ENCODE measurements at places on chromosomes 12 and 14.

DNA sequence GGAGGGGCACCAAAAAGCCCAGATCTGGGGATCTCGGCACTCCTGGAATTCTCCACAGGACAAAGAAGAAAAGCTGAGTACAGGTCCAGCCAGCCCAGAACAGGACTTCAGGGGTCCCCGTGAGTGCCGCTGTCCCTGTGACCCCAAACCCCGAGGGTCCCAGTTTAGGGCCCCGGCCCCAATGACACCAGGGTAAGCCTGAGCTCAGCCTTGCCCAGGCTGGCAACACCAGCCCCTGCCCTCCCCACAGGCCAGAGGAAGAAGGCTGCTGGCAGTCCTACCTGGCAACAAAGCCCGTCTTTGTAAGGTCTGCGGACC, 1.8 kb downstream of the CDK2AP1 start:
- no peak for DNase-seq

- no peak for DNase-seq
These were observed 45.5 kb downstream of the DERA start for GRCh38 chr12:15956413-15957185.

- DNase-seq, result no peak
These were observed 84.5 kb upstream of the AMN1 start for GRCh38 chr12:31813305-31813704.

- DNase-seq, result no peak
These were observed 54.2 kb downstream of the C12orf42 start for GRCh38 chr12:103441437-103442181.

DNA sequence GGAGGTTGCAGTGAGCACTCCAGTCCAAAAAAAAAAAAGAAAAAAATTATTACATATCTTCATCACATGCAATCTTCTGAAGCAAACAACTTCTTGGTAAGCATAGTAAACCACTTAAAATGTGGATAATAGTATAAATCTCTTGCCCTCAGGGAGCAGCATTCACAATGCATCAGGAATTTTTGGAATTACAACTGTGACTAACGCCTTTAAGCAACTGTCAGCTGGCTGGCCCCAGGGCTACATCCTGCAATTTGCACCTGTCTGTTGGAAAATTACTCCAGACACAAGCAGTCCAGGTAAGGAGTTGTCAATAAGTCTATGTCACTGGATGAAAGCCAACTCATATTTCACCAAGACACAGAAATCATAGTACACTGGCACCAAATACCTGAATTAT, 5.5 kb upstream of the SLC7A7 start:
- no peak for DNase-seq

DNA sequence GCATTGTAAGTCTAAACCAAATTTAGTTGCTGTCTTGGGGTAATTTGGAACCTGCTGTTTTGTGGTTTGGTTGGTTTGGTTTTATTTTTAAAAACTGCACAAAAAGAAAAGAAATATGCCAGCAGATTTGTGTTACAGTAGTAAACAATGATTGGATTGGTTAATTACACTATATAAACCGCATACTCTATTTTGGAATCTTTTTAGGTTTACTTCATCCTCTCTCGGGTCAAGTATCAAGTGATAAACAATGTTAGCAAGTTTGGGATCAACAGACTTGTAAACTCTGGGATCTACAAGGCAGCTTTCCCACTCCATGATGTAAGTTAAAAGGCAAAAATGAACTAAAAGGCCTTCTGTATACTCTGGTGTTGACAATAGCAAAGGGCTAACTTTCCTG, 132.4 kb downstream of the ANO6 start:
- no peak for DNase-seq

- DNase-seq, result no peak
These were observed 27.1 kb upstream of the PCNX4 start for GRCh38 chr14:60064491-60065072.

DNA sequence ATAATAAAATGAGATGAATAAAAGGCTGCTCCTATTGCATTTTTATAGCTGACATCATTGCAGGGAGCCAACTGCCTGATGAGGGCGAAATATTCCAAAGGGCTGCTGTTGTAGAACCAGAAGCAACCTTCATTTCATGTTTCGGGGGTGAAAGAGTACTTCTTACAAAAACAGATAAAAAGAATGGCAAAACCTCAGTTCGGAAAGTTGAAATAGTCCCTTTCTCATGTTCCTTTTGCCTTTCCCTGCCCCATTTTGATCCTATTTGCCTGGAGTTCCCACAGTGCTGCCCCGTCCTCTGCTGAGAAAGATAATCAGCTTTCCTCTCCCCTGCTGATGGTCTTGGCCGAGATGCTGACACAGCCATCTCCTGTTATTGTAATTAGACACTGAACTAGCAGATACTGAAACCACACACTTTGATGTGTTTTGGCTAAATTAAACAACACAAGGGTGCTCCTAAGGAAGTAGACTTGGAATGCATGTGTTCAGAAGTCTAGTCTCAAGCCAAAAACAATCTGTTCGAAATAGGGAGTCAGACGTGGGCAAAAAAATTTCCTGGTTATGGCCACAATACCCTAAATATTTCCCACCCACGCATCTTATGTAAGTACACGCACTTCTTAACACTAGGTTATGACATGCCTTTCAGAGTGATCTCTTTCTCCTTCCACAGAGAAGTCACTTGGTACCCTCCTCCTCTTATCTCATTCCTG, 117.2 kb downstream of the PPM1H start:
- no peak for DNase-seq

GRCh38 chr14:88422919-88423650, 37.6 kb downstream of the SPATA7 start:
- DNase-seq, result no peak

- no peak for DNase-seq
These were observed 1013.6 kb downstream of the FLRT2 start for GRCh38 chr14:86543521-86543920.

GRCh38 chr14:96790186-96790585, 7.0 kb upstream of the VRK1 start:
- DNase-seq, result no peak

GRCh38 chr12:111705672-111706071, 19.8 kb downstream of the ACAD10 start:
- no peak for DNase-seq

GRCh38 chr12:58883576-58884334, 36.5 kb downstream of the LRIG3 start:
- DNase-seq, result no peak

DNA sequence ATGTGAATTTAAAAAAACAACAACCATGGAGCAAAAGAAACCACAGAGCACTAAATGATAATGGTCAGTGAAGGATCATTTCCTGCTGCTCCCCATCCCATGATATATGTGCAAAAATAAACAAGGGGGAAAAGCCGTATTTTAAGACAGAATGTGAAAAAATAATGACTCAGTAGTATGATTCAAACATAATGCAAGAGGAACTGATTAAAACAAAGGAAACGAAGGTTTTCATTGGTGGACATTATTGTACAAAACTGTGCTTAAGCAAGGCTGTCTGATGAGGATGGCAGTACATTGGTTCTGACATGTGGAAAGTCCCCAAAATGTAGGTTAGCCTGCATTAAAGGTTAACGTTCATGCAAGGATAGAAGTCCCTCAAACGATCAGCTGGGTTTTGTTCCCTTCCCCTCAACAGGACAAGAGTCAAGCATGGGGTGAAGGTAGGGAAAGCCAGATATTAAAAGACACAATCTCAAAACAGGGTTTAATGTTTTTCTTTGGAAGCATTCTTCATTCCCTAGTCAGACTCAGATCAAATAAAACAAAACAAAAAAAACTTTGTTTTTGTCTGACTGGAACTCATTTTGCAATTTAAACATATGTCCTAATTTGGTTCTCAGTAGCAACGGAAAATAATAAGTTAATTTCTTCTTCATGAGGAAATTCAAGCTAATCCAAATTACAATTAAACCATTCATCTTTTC, 26.3 kb upstream of the PTGDR start:
- DNase-seq, result no peak

GRCh38 chr14:77965919-77966435, 166.1 kb downstream of the ADCK1 start:
- no peak for DNase-seq

DNA sequence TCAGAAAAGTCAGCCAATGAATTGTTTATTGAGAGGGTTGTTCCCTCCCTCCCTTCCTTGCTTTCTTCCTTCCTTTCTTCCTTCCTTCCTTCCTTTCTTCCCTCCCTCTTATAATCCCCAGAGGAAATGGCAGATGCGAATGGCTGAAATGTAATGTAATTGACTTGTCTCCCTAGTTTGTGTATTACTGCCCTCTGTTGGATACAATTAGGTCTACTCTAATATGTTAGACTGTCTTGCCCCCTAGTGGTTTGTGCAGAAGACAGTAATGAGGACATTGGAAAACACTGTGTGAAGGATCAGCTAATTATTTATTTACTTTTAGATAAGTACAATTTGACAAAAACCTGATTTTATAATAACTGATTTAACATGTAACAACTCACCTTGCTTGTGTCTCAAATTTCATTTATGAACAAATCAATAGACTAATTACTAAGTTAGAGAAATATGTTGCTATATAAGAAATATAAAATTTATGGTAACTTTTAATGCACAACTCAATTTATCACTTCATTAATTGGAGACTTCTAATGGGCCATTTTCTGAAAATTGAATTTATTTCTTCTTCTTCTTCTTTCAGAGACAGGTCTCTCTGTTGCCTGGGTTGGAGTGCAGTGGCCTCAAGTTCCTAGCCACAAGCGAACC, 229.8 kb upstream of the LRIG3 start:
- no peak for DNase-seq

DNA sequence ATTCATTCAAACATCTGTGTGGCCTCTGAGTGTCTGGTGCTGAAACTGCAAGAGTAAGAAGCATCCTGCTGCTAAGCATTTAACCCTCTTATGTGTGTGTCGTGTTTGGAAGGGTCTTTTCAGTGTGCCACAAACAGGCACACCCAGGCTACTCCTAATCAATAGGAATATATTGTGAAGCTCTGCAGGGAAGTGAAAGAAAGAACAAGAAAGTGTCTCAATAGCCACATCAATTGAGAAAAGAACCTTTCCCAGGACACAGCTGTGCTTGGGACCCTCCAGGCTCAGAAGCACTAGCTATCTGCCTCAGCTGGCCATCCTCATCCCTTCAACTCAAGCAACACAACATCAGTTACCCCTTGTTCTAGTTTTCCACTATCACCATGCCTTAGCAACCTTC, 13.4 kb upstream of the KRAS start:
- no peak for DNase-seq

DNA sequence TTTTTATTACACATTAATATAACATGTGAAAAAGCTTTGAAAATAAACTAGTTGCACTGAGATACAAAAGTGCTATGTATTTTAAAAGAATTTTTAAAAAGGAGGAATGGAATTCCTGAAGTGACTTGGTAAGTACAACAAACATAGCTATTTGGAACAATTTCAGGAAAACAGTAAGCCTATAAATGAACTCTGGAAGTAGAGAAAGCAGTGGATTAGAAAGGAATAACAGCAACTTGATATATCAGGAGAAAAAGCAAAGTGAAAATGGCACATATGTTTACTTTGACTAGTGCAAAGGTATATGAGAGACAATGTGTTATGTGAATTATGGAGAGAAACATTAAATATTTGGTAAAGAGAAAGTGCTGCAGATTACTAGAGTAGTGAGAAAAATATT, 811.7 kb downstream of the C12orf50 start:
- no peak for DNase-seq

DNA sequence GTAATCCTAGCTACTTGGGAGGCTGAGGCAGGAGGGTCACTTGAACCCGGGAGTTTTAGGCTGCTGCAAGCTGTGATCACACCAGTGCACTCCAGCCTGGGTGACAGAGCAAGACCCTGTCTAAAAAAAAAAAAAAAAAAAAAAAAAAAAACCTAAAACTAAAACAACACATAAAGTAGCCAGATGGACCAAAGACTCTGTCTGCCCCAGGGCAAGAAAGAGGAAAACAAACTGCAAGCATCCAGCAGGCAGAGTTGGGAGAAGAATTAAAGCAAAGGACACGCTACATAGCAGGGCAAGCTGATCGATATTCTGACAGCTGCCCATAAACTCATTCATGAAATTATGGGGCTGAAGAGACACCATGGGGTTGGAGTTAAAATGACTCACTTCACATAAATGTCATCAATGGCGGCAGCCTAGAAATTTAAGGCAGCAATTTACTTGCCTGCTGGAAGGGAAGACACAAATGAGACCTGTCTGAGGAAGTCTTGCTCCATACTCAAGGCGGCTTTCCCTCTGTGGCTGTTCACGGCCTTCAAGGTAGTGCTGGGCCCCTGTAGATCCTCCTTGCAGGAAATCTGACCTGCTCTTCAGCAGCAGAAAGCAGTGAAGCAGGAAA, 259.1 kb upstream of the FKBP4 start:
- no peak for DNase-seq
